Breast epithelium (tissue), 4 donors: ENCODE measurements at places on chromosomes 16 and 17.

DNA sequence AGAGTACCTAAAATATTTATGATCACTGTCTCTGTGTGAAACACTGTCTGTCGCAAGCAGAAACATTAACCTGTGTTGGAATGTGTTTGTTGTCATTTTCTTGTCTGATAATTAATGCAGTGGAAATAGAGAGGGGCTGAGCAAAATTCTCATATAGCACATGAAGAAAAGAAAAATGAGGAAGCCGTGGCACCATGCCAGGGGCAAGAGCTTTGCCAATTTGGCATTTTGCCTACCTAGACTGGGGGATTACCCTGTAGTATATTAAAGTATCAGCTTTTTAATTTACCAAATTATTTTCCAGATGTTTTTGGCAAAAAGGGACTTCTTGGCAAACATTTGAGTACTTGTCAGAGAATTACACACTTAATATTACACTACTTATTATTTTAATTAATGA is 1326.6 kb upstream of the GOT2 start:
- no peak for DNase-seq

DNA sequence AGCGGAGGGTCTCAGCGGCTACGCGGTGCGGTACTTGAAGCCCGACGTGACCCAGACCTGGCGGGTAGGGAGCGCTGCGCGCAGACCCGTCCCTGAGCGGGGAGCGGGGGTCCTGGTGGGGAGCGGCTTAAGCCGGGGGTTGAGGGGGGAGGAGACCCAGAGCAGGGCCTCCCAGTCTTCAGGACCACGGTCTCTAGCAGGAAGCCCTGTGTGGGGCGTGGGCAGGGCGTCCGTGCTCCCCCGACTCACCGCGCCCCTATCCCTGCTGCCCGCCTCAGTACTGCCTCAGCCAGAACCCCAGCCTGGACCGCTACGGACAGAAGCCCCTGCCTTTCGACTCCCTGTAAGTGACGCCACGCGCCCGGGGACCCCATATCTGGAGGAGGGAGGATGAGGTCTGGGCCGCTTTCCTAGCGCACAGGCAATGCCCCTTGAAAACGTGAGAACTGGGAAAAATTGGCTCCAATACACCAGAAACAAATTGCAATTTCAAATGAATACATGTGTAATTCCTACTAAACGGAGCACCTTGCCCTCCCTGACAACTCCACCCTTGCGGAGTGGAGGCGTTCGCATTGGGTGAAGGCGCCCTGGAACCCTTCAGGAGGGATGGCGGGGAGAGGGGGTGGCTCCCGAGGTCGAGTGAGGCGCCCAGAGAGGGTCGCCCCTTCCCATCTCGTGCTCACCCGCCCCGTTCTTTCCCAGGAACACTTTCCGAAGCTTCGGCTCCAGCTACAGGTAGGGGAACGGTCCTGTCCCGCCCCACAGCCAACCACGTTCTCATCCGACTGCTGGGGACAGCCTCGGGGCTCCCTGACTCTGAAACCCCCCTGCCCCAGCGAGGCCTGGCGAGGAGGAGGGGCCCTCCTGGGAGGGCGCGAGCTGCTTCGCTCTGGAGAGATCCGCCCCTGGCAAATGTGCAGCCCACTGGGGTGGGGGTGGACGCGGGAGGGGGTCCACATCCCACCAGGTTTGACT is 14.6 kb upstream of the CNGB1 start:
- no peak for DNase-seq

DNA sequence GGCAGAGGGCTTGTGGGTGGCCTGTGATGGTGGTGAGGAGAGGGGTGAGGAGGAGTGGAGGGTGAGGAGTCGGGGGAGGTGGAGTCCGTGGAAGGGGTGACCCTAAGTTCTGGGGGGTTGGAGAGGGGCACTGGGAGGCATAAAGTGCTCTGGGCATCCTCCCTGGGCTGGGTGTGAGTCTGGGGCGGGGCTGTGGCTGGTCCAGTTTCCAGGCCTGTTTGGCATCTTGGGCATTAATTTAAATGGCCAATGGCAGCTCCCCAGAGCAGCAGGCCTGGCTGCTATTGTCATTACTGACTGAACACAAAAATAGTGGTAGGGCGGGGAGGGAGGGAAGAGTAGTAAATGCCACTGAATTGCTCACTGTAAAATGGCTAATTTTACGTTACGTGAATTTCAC is 7.7 kb upstream of the ARHGAP23 start:
- DNase-seq = no peak

GRCh38 chr16:35305476-35305875 is 1846.1 kb downstream of the TP53TG3F start:
- no peak for DNase-seq

DNA sequence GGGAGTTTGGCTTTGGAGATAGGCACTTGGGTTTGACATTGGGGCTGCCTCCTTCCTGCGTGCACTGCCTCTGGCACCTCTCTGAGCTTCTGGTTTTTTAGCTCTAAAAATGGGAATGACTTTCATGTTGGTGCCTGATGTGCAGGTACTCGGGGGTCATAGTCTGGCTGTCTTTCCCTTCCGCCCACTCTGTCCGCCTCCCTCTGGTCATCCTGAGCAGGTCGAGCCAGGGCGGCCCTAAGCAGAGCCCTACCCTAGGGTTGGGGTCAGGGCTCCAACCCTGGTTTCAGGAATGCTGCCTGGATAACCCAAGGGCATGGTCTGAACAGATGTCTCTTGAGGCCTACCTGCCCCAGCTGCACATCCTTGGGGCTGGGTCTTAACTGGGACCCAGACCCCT is 64.8 kb downstream of the CMIP start:
- DNase-seq = no peak

DNA sequence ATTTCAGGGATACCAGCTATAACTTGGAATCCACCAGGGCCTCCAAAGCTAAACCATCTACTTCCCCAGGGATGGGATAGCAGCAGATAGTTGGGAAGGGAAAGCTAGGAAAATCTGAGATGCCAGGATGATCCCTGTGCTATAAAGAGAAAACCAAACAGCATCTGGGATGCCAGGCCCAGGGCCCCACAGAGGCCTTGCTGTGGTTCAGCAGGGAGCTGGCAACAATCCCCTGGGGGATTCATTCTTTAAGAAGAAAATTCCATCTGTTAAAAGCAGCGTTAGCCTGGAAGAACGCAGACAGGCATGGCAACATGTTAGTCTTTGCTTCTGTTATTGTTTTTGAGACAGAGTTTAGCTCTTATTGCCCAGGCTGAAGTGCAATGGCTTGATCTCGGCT is 16.6 kb downstream of the MYO18A start:
- no peak for DNase-seq

- no peak for DNase-seq
Measured at GRCh38 chr17:28846231-28846630, 3.6 kb upstream of the FAM222B start.

- DNase-seq = no peak
Measured at GRCh38 chr16:66841366-66841765, 2.8 kb upstream of the CA7 start.

DNA sequence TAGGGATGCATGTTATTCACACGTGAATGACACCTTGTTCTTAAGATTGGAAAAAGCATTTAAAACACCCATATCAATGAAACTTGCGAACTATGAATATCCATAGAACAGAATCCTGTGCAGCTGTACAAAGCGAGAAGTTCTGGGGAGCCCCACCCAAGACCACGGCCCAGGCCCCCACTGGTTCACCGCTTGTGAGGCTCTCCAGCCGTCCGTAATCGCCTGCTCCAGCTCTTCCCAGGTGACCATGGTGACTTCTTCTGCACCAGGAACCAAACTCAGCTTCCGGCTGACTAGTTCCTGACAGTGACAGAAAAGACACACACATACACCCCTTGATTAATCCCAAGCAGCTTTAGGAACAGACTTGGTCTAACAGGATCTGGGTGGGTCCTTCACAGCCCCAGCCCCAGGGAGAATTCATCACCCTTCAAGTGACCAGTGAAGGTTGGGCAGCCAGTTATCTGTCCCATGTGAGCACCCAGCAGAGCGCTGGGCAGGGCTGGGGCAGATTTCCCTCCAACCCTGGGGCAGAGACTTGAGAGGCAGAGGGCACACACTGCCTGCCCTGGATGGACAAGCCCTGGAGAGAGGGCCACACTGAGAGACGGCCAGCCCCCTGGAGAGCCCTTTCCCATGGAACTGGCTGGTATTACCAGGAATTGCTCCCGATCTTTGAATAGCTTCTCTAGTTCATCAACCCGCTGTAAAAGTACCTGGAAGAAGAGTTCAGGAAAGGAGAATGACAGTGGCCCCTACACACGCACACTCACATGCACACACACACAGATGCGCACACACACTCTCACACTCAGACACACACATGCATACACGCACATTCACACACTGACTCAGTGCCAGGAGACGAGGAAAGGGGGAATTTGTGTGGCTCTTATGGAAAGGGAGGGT is 3.6 kb downstream of the QRICH2 start:
- DNase-seq = no peak

- no peak for DNase-seq
Measured at GRCh38 chr16:730666-731509, 4.0 kb downstream of the HAGHL start.

GRCh38 chr17:73980517-73980916 is 223.0 kb upstream of the RPL38 start:
- DNase-seq = no peak

GRCh38 chr17:17491031-17491471 is 5.1 kb downstream of the RASD1 start:
- DNase-seq = no peak

- DNase-seq = no peak
Measured at GRCh38 chr16:58009856-58010416, 8.7 kb downstream of the USB1 start.
